Stimulated activated CD8-positive, alpha-beta memory T cell treated with anti-CD3 and anti-CD28 coated beads, Interleukin-12 subunit alpha, Interleukin-12 subunit beta, amount 100 ng/mL, for 4 hours (primary cell): ENCODE measurements at places on chromosomes 6 and 20.

GRCh38 chr6:116695401-116695800 lies 14.4 kb downstream of the KPNA5 start:
- no peak for DNase-seq

DNA sequence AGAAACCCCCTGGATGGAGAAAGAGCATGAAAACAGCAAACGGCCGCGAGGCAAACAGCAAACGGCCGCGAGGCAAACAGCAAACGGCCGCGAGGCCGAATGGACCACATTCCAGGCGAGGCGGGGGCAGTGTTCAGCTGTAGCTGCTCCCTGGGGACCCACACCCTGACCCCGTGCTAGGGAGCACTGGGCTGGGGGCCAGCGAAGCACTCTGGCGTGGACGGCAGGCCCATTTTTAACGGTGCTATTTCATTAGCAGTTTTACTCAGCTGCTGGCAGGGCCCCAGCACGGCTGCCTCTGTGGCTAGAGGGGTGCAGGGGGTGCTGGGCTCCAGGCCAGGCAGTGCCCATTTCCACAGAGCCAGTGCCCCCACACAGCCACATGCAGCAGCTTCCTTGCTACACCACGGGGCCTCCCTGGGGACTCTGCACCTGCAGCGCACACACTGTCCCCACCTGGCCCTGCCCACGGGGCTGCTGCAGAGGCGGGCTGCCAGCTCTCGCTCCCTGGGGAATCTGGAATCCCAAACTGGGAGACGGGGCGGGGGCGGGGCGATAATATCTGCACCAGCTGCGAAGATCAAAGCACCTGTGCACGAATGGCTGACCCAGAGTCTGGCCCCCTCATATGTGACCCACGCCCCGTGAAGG lies 35.6 kb upstream of the SLCO4A1 start:
- DNase-seq, result no peak

- DNase-seq, result no peak
Observed at GRCh38 chr6:139172151-139172550, 37.3 kb downstream of the HECA start.

DNA sequence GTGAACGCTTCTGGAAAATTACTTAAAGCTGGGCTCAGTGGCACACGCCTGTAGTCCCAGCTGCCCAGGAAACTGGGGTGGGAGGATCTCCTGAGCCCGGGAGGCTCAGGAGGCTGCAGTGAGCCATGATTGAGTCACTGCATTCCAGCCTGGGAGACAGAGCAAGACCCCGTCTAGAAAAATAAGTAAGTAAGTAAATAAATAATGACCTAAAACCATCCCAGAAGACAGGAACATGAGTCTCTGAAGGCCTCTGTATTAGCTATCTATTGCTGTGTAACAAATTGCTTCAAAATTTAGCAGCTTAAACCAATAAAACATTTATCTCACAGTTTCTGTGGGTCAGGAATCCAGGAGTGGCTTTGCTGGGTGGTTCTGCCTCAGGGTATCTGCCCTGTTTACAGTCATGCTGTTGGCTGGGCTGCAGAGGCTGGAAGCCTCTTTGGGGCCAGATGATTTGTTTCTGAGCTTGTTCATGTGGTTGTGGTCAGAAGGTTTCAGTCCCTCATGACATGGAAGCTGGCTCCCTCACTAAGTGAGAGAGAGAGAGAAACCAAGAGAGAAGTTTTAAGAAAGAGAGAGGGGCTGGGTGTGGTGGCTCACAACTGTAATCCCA lies 48.4 kb upstream of the NCOA3 start:
- no peak for DNase-seq

GRCh38 chr6:109794201-109794923 lies 103.3 kb downstream of the FIG4 start:
- no peak for DNase-seq

DNA sequence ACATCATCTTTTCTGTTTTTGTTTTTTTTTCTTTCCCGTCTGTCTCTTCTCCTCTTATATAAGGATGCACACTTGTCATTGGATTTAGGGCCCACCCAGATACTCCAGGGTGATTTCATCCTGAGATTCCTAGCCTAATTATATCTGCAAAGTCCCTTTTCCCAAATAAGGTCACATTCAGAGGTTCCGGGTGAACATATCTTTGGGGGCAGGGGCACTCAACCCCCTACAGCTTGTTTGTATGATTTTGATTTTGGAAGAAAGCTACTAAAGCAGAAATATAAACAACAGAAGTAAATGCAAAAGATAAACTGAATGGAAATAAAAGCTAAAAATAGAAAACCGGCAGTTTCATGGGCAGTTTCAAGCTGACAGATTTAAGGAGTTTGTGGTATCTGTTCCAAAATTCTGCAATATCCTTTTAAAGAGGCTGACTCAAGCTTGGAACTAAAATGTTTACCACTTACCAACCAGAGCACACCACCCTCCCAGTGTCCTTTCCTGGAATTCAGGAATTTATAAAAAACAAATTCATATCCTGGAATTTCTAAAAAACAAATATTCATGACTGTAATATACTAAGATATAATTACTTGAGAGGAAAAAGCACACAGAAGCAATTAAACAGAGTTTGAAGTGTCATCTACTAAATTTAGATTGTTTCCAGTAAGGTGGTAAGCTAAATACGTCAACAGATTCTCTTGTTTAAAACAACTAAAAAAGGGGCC lies 100.0 kb upstream of the CARMIL1 start:
- no peak for DNase-seq

GRCh38 chr6:111259089-111259831 lies 172.0 kb downstream of the SLC16A10 start:
- DNase-seq, result peak; percentile 97

GRCh38 chr6:109166673-109167072 lies 71.4 kb downstream of the CEP57L1 start:
- DNase-seq, result no peak

- DNase-seq, result no peak
Observed at GRCh38 chr6:169689287-169689686, 12.5 kb downstream of the WDR27 start.

GRCh38 chr6:68159433-68159832 lies 475.6 kb upstream of the ADGRB3 start:
- no peak for DNase-seq

- DNase-seq, result no peak
Observed at GRCh38 chr20:36462440-36463211, 78.7 kb upstream of the MYL9 start.

DNA sequence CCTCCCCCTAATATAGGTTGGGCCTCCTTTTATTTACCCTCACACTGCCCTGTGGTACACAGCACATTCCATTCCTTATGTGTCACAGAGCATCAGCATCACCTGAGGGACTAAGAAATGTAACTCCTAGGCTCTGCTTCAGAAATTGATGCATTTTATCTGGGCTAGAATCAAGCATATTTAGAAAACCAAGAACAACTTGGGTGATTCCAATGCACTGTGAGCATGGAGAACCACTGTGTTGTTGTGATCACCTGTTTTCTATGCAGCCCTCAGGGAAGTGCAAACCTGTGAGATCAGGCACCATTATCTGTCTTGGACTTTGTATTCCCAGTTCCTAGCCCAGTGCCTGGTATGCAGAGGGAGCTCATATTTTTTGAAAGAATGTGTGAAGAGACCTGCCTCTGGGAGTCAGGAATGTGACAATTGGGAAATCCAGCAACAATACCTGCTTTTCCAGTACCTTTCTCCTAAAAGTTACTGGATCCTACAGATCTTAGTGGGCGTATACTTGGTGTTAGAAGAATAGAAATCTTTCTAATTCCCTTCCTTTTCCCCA lies 7.0 kb downstream of the KAT14 start:
- DNase-seq, result no peak

DNA sequence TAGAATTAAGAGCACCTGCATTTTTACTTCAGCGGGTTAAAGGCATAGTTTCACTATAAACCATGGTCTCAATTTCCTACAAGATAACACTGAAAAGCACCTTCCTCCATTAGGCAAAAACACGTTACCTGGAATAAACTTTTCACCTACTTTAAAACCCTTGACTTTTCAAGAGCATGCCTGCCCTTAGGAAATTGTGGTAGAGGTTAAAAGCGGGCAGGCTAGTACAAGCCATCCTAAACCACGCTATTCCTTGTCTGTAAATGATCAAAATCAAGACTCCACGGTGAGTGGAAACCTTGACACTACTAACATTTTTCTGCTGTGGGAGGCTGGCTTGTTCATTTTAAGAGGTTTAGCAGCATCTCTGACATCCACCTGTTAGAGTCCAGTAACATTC lies 43.9 kb downstream of the NR2E1 start:
- no peak for DNase-seq

GRCh38 chr20:48148020-48148419 lies 362.7 kb upstream of the SULF2 start:
- no peak for DNase-seq

- DNase-seq, result no peak
Observed at GRCh38 chr6:34147906-34148630, 2.2 kb upstream of the GRM4 start.

DNA sequence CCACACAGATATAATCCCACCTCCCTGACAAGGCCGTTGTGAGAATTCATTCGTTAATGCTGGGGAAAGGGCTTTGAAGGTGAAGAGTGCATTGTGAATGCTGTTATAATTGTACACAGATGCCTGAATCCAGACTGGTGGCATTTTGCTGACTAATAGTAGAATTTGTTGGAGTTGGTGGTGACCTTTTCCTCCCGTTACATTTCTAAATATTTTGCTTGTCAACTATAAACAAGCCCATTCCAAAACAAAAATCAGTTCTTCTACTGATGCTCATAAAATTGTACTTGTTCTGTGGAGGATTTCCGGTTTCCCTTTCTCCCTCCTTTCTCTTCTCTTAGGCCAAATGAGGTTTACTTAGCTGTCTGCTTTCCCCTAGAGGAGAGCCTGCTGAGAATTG lies 253.1 kb upstream of the SUPT3H start:
- no peak for DNase-seq

DNA sequence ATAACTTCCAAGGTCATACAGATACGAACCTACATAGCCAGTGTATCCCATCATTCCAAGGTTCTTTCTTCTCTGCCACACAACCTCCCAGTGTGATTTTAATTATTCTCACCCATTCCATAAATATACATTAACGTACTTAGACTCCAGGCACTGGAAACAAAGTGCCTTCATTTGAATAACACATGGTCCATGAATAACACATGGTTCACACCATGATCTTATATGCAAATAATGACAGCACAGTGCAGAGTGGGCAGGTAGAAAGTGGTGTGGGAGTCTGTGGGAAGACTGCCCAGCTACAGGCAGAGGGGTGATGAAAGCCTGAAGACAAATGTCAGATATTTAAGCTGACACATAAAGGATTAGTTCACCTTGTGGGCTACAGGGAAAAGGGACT lies 425.2 kb downstream of the HACE1 start:
- DNase-seq, result no peak
